ENCODE measurements at places on chromosomes 11 and 22. TPM values are rescaled to one million over a fixed set of nuclear protein-coding genes. Genes with fewer than 3 reads are reported as not detected.

NAV2 gene
- 10.0 TPM for total RNA-seq

KCNQ1OT1 gene
- 1.5 TPM for total RNA-seq

TMPRSS4 gene
- total RNA-seq, result not detected

RTL10 gene
- 28.1 TPM for total RNA-seq

TMEM121B gene
- 0.05 TPM for total RNA-seq

SYT9 gene
- 0.51 TPM for total RNA-seq

CABP2 gene
- total RNA-seq, result not detected

DDTL gene
- total RNA-seq, result 0.98 TPM

GAB4 gene
- total RNA-seq, result not detected

GAS2 gene
- 0.56 TPM for total RNA-seq

RHOD gene
- total RNA-seq, result 24.5 TPM

ESAM gene
- 84.4 TPM for total RNA-seq

RBM4B gene
- 28.4 TPM for total RNA-seq

PIK3C2A gene
- total RNA-seq, result 115 TPM

PGA5 gene
- total RNA-seq, result not detected

OR2AG2 gene
- not detected for total RNA-seq

RIMBP3C gene
- 0.09 TPM for total RNA-seq

CSNK2A3 gene
- 7.1 TPM for total RNA-seq

TSGA10IP gene
- total RNA-seq, result not detected

CASP12 gene
- total RNA-seq, result 5.9 TPM

BATF2 gene
- 0.34 TPM for total RNA-seq

ISX gene
- not detected for total RNA-seq

EMID1 gene
- 2.9 TPM for total RNA-seq

CRYBB2 gene
- not detected for total RNA-seq

TEX12 gene
- total RNA-seq, result not detected

CDCA5 gene
- total RNA-seq, result 17.5 TPM

CDC42EP1 gene
- 22.6 TPM for total RNA-seq

ATG13 gene
- total RNA-seq, result 67.3 TPM

TMEM132A gene
- 99.5 TPM for total RNA-seq

DBX1 gene
- total RNA-seq, result not detected

C11orf86 gene
- not detected for total RNA-seq

PRR33 gene
- total RNA-seq, result not detected

OR8D1 gene
- total RNA-seq, result not detected

C11orf91 gene
- total RNA-seq, result not detected

CD6 gene
- not detected for total RNA-seq

GRM5 gene
- under 0.01 TPM for total RNA-seq

OR52N1 gene
- total RNA-seq, result not detected

SPON1 gene
- 0.17 TPM for total RNA-seq
